Sigmoid colon (tissue), 7 donors: ENCODE measurements at places on chromosomes 3 and 15. TPM values are rescaled to one million over a fixed set of nuclear protein-coding genes. Genes with fewer than 3 reads are reported as not detected.

Gene LRRC3B
- 0.01 TPM for polyA plus RNA-seq

Gene CFAP44
- 5.4 TPM for polyA plus RNA-seq

Gene CCDC54
- not detected for polyA plus RNA-seq

GRCh38 chr15:52257734-52258062 lies 37.9 kb downstream of the MYO5C start:
- H3K36me3 ChIP-seq, result no peaks in the 10 kb centered on the region
- H3K4me1 ChIP-seq, result peaks cover 13% of the 10 kb centered on the region
- no peak overlapping the region for H3K4me3 ChIP-seq
- no peaks in the 10 kb centered on the region for H3K27me3 ChIP-seq
- H3K27ac ChIP-seq, result no peak overlapping the region

DNA sequence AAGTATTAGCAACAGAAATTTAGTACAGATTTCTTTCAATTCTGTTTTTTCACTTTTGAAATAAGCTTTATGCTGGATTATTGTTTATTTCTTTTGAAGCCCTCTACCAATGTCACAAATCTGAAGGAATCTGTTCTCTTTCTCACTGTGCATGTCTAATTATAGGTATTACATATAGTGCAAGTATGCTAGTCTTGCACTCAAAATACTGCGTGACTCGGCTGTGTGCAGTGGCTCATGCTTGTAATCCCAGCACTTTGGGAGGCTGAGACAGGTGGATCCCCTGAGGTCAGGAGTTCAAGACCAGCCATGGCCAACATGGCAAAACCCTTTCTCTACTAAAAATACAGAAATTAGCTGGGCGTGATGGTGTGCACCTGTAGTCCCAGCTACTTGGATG lies 95.8 kb upstream of the PLAAT1 start:
- H3K27ac ChIP-seq, result no peak overlapping the region
- no peaks in the 10 kb centered on the region for H3K36me3 ChIP-seq
- H3K4me1 ChIP-seq, result no peaks in the 10 kb centered on the region
- no peaks in the 10 kb centered on the region for H3K27me3 ChIP-seq
- H3K4me3 ChIP-seq, result no peak overlapping the region
- no peak for DNase-seq

GRCh38 chr15:92462424-92463125 lies 68.9 kb downstream of the ST8SIA2 start:
- no peaks in the 10 kb centered on the region for H3K4me1 ChIP-seq
- no peak overlapping the region for H3K4me3 ChIP-seq
- H3K36me3 ChIP-seq, result no peaks in the 10 kb centered on the region
- no peak overlapping the region for H3K27ac ChIP-seq
- DNase-seq, result no peak

GRCh38 chr15:72169921-72170611 lies 27.5 kb downstream of the GRAMD2A start:
- H3K4me3 ChIP-seq, result no peak overlapping the region
- no peak for DNase-seq
- no peaks in the 10 kb centered on the region for H3K36me3 ChIP-seq
- no peak overlapping the region for H3K27ac ChIP-seq

GRCh38 chr3:3801494-3801841 lies 2.2 kb downstream of the LRRN1 start:
- H3K36me3 ChIP-seq, result no peaks in the 10 kb centered on the region
- H3K27ac ChIP-seq, result no peak overlapping the region
- no peaks in the 10 kb centered on the region for H3K4me1 ChIP-seq
- H3K27me3 ChIP-seq, result no peaks in the 10 kb centered on the region
- no peak overlapping the region for H3K4me3 ChIP-seq

DNA sequence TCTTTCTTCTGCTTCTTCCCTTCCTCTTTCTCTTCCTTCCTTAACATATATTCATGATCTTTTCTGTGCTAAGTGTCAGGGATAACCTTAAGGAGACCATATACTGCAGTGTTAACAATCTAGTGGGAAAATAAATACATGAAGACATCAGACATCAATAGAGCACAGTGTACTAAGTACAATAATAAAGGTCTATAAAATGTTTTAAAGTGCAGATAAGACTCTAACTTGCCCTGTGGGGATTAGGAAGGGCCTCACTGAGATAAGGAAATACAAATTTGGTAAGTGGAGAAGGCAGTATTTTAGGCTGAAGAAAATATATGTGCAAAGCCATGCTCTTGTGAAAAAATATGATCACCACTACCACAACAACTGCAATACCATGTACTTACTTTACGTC lies 49.2 kb upstream of the NANOGP8 start:
- H3K27ac ChIP-seq, result no peak overlapping the region
- DNase-seq, result no peak
- no peak overlapping the region for H3K4me3 ChIP-seq
- H3K36me3 ChIP-seq, result no peaks in the 10 kb centered on the region

DNA sequence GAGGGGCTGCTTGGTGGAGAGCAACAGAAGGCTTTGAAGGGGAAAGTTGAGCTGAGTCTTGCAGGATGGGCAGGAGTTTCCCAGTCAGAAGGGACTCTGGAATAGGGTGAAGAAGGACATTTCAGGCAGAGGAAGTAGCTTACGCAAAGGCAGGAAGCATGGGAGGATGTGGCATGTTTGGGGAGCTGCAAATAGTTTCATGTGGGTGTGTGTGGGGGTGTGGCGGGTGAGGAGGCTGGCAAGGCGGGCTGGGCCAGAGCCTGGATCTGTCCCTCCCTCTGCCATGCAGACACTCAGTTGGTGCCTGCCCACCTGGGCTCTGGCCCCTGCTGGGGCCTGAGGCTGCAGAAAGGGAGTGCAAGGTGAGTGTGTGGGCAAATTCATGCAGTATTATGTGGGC lies 10.4 kb downstream of the TEX264 start:
- no peaks in the 10 kb centered on the region for H3K27me3 ChIP-seq
- H3K36me3 ChIP-seq, result peaks cover 45% of the 10 kb centered on the region
- peaks cover 26% of the 10 kb centered on the region for H3K4me1 ChIP-seq
- no peak for DNase-seq
- peak overlapping the region; percentile 30 for H3K27ac ChIP-seq
